Melanocyte of skin (primary cell): ENCODE measurements at places on chromosomes 1 and 21. TPM values are rescaled to one million over a fixed set of nuclear protein-coding genes. Genes with fewer than 3 reads are reported as not detected.

SNAPIN gene
- 52.6 and 53.6 TPM in 2 replicates for total RNA-seq

MPL gene
- total RNA-seq = not detected in 2 replicates

VANGL2 gene
- total RNA-seq = 3.2 and 4.7 TPM in 2 replicates

FHL3 gene
- total RNA-seq = 36.1 and 44.3 TPM in 2 replicates

LCE1C gene
- not detected in 2 replicates for total RNA-seq

HSPA6 gene
- 5.8 and 7.2 TPM in 2 replicates for total RNA-seq

CCDC185 gene
- total RNA-seq = not detected in 2 replicates

POU3F1 gene
- 0.67 and 3.9 TPM in 2 replicates for total RNA-seq

PLEKHM2 gene
- 95.3 and 113 TPM in 2 replicates for total RNA-seq

CALML6 gene
- total RNA-seq = 0.33 and 0.46 TPM in 2 replicates

SELP gene
- not detected in 2 replicates for total RNA-seq

RXRG gene
- total RNA-seq = 14.3 and 24.4 TPM in 2 replicates

CCDC24 gene
- 2.9 and 3.8 TPM in 2 replicates for total RNA-seq

PRKCZ gene
- total RNA-seq = 2.0 and 4.7 TPM in 2 replicates

PODN gene
- under 0.01 and 0.34 TPM in 2 replicates for total RNA-seq

CA6 gene
- not detected in 2 replicates for total RNA-seq

TOMM20 gene
- total RNA-seq = 74.3 and 98.3 TPM in 2 replicates

ZNF593OS gene
- total RNA-seq = not detected in 2 replicates

GPR161 gene
- total RNA-seq = 14.1 and 20.4 TPM in 2 replicates

GPR37L1 gene
- total RNA-seq = under 0.01 TPM in 1 of 2 replicates, not detected in the other

TRIM67 gene
- total RNA-seq = under 0.01 TPM in 2 replicates

ZNF697 gene
- 31.3 and 35.3 TPM in 2 replicates for total RNA-seq
